IMR-90 (cell line): ENCODE measurements at places on chromosomes 7 and 10. TPM values are rescaled to one million over a fixed set of nuclear protein-coding genes. Genes with fewer than 3 reads are reported as not detected.

DNA sequence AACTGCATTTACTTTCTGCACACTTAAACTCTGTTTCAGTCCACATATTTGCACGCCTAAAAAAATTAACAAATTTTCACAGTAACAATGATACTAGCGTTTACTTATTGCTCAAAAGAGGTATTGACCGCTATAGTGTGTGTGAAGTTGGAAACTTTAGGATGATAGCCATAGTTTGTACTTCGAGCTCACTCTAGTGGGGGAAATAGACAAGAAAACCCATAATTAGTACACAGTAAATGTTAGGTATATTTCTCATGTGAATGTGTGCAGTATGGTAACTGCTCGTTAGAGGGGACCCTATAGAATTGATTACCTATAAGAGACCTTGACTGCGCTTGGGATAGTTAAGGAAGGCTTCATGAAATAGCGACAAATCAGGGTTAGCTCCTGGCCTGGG, 238.4 kb downstream of the AUTS2 start:
- H3K36me3 ChIP-seq, result no peaks in the 10 kb centered on the region
- DNase-seq, result no peak
- H3K4me1 ChIP-seq, result no peaks in the 10 kb centered on the region
- H3K27me3 ChIP-seq, result no peaks in the 10 kb centered on the region

DNA sequence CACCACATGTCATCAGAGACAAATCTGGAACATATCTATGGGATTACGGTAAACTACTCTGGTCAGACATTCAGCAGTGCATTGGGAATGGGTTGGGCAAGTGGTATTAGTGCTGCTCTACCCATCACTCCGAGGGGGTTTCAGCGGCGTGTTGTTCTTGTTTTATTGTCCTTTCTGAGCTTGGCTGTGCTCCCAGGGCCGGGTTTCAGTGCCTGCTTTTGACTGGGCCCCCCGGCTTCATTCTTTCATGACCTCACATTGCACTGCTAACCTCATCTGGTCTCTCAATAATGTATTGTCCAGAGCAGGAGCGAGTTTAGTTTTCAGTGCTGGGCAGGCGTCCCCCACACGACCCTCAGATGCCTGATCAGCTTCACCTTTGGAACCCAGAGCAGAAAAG, 364.6 kb downstream of the PAXIP1 start:
- H3K4me3 ChIP-seq, result no peak overlapping the region
- H3K36me3 ChIP-seq, result no peaks in the 10 kb centered on the region
- no peak for DNase-seq
- no peaks in the 10 kb centered on the region for H3K27me3 ChIP-seq
- no peak overlapping the region for H3K27ac ChIP-seq

- H3K27ac ChIP-seq, result no peak overlapping the region
- H3K4me3 ChIP-seq, result no peak overlapping the region
- no peaks in the 10 kb centered on the region for H3K4me1 ChIP-seq
- H3K27me3 ChIP-seq, result no peaks in the 10 kb centered on the region
- no peaks in the 10 kb centered on the region for H3K36me3 ChIP-seq
- peak; percentile 78 for DNase-seq
These were observed 87.8 kb downstream of the BTRC start for GRCh38 chr10:101441541-101442455.

DNA sequence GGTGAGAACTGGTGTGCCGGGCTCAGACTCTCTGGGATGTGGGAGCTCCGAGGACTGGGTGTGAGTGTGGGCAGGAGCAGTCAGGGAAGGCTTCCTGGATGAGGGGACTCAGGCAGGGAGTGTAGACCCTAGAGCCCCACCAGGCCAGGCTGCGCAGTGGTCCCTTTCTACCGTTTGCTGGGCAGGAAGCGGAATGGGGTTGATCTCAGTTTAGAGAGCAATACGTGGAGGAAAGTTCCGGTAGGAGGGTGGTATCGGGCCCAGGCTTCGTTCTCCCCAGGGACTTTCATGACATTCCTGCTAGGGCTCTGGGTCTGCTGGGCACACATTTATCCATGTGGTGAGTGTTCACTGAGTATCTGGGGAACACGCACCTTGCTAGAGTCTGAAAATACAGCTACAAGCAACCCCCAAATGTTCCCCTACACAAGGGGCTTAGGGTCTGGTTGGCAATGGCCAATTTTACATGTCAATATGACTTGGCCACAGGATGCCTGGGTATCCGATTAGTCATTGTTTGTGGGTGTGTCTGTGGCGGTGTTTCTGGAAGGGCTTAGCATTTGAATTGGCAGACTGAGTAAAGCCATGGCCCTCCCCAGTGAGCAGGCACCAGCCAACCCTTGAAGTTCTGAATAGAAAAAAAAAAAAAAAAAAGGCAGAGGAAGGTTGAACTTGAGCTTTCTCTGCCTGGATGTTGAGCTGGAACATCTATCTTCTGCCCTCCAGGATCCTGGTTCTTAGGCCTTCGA, 20.8 kb downstream of the GHRHR start:
- DNase-seq, result no peak
- no peaks in the 10 kb centered on the region for H3K4me1 ChIP-seq
- H3K36me3 ChIP-seq, result no peaks in the 10 kb centered on the region
- H3K4me3 ChIP-seq, result no peak overlapping the region

UBE2H gene
- total RNA-seq, result 34.6 and 39.2 TPM in 2 replicates

GRCh38 chr10:14385596-14386593, 55.2 kb upstream of the FRMD4A start:
- DNase-seq, result peak; percentile 96
- no peak overlapping the region for H3K4me3 ChIP-seq
- H3K27me3 ChIP-seq, result no peaks in the 10 kb centered on the region
- H3K4me1 ChIP-seq, result peaks cover 14% of the 10 kb centered on the region; the same call in 1 of the 2 replicates

GRCh38 chr7:66558660-66559465, 69.8 kb upstream of the KCTD7 start:
- no peak for DNase-seq
- no peak overlapping the region for H3K4me3 ChIP-seq
- H3K27ac ChIP-seq, result no peak overlapping the region
- H3K27me3 ChIP-seq, result no peaks in the 10 kb centered on the region

- no peaks in the 10 kb centered on the region for H3K27me3 ChIP-seq
- H3K27ac ChIP-seq, result peak overlapping the region; percentile 10; the same call in 1 of the 2 replicates
- no peaks in the 10 kb centered on the region for H3K36me3 ChIP-seq
- H3K4me1 ChIP-seq, result peaks cover 6% of the 10 kb centered on the region
These were observed 68.1 kb upstream of the CDK6 start for GRCh38 chr7:92904244-92905131.

VSIR gene
- 5.0 and 5.3 TPM in 2 replicates for total RNA-seq

GRCh38 chr10:92729886-92730285, 40.1 kb downstream of the HHEX start:
- no peaks in the 10 kb centered on the region; the same call in 1 of the 2 replicates for H3K4me1 ChIP-seq
- DNase-seq, result no peak
- H3K27ac ChIP-seq, result no peak overlapping the region
- H3K27me3 ChIP-seq, result no peaks in the 10 kb centered on the region; the same call in 1 of the 2 replicates

GRCh38 chr10:106540645-106541044, 623.9 kb downstream of the SORCS1 start:
- peak; percentile 13 for DNase-seq
- no peaks in the 10 kb centered on the region for H3K36me3 ChIP-seq
- no peaks in the 10 kb centered on the region for H3K4me1 ChIP-seq
- H3K27me3 ChIP-seq, result no peaks in the 10 kb centered on the region

GRCh38 chr7:7521259-7521658, 14.4 kb downstream of the COL28A1 start:
- H3K4me3 ChIP-seq, result no peak overlapping the region
- H3K27me3 ChIP-seq, result no peaks in the 10 kb centered on the region
- no peak for DNase-seq
- no peaks in the 10 kb centered on the region for H3K36me3 ChIP-seq
- no peak overlapping the region for H3K27ac ChIP-seq
- peaks cover 2% of the 10 kb centered on the region; the same call in 1 of the 2 replicates for H3K4me1 ChIP-seq

DNA sequence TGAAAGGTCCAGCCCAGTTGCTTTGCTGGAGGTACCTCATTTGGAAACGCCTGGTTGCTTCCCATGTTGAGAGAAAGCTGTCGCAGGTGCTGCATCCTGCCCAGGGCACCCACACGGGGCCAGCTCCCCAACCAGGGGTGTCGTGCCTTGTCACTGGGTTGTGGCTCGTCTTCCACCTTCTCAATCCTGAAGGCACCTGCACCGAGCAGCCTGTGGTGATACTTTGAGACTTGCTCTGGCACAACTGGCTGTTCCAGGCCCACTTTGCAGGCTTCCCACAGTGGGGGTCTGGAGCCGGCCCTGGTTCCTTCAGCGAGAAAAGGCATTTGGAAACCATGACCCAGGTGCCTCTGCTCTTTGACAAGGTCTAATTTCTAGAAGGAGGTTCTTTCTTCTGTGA, 197.3 kb upstream of the PPP2R2D start:
- H3K4me1 ChIP-seq, result no peaks in the 10 kb centered on the region
- H3K36me3 ChIP-seq, result no peaks in the 10 kb centered on the region
- no peak overlapping the region for H3K27ac ChIP-seq

- H3K27me3 ChIP-seq, result no peaks in the 10 kb centered on the region
- no peak overlapping the region for H3K4me3 ChIP-seq
- H3K27ac ChIP-seq, result no peak overlapping the region
- peaks cover 4% of the 10 kb centered on the region; the same call in 1 of the 2 replicates for H3K4me1 ChIP-seq
- no peak for DNase-seq
These were observed 974.6 kb upstream of the CELF2 start for GRCh38 chr10:10043083-10043482.

ZNF3 gene
- total RNA-seq, result 30.8 and 33.1 TPM in 2 replicates

- H3K27me3 ChIP-seq, result no peaks in the 10 kb centered on the region
- H3K27ac ChIP-seq, result no peak overlapping the region
- H3K36me3 ChIP-seq, result no peaks in the 10 kb centered on the region
- no peaks in the 10 kb centered on the region for H3K4me1 ChIP-seq
- DNase-seq, result peak; percentile 36
These were observed 115.5 kb downstream of the FOXP2 start for GRCh38 chr7:114530057-114530611.

- H3K4me3 ChIP-seq, result no peak overlapping the region
- H3K27ac ChIP-seq, result no peak overlapping the region
- no peaks in the 10 kb centered on the region; the same call in 1 of the 2 replicates for H3K4me1 ChIP-seq
These were observed 3.5 kb downstream of the TMEM273 start for GRCh38 chr10:49184642-49185111.

- no peaks in the 10 kb centered on the region for H3K4me1 ChIP-seq
- DNase-seq, result no peak
- no peaks in the 10 kb centered on the region for H3K36me3 ChIP-seq
- no peak overlapping the region for H3K27ac ChIP-seq
- H3K27me3 ChIP-seq, result peaks cover 7% of the 10 kb centered on the region
These were observed 26.8 kb upstream of the EGR2 start for GRCh38 chr10:62842983-62843382.

AMZ1 gene
- 0.54 and 0.83 TPM in 2 replicates for total RNA-seq

DNA sequence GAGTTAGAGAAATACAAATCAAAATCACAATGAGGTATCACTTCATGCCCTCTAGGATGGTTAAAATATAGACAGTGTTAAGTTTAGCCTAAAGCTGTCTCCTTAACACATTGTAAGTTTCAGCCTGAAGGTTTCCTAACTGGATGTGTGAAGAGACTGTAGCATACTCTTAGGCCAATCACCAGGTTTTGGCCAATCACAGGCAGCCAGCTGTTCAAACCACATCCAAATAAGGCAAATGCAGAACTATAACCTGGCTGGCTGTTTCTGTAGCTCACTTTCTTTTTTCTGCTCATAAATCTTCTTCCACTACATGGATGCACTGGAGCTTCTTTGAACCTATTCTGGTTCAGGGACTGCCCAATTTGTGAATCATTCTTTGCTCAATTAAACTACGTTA, 19.7 kb downstream of the ESYT2 start:
- H3K27ac ChIP-seq, result no peak overlapping the region
- H3K36me3 ChIP-seq, result peaks cover under 1% of the 10 kb centered on the region; the same call in 1 of the 2 replicates
- H3K4me3 ChIP-seq, result no peak overlapping the region

- no peak overlapping the region for H3K27ac ChIP-seq
- no peak overlapping the region for H3K4me3 ChIP-seq
- DNase-seq, result no peak
- peaks cover 4% of the 10 kb centered on the region for H3K4me1 ChIP-seq
- no peaks in the 10 kb centered on the region for H3K27me3 ChIP-seq
These were observed 60.8 kb downstream of the PHTF2 start for GRCh38 chr7:77859343-77859742.

MBLAC1 gene
- total RNA-seq, result 0.56 and 0.72 TPM in 2 replicates

GRCh38 chr7:96135241-96135640, 186.7 kb downstream of the SLC25A13 start:
- H3K4me1 ChIP-seq, result no peaks in the 10 kb centered on the region
- 0 out of 2 replicates have a peak, but pooled peaks cover 1% of the 10 kb centered on the region for H3K36me3 ChIP-seq
- DNase-seq, result no peak
- no peaks in the 10 kb centered on the region for H3K27me3 ChIP-seq

CALN1 gene
- total RNA-seq, result not detected in 2 replicates

DNA sequence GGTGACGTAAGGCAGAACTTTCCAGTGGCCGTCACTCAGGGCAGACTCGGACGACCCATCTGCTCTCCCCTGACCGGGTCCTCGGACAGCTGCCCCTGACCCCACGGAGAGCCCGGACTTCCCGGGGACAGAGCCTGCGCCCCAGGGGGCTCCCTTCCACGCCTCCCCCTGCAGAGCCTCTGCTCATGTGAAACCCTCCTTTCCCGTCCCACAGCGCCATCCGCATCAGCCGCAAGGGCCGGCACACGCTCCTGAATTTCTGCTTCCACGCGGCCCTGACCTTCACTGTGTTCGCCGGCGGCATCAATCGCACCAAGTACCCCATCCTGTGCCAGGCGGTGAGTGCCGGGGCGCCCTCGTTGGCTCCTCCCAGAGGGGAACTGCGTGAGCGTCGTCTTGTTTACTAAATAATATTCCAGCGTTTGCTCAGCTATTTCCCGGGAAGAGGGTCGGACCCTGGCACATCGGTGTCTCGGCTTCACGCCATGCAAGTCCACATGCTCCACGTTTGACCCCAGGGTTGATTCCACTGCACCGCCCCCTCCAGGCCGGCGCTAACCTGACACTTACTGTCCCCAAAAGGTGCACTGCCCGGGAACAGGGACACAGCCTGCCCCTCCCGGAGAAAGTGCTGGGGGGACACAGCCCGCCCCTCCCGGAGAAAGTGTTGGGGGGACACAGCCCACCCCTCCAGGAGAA, 10.9 kb downstream of the ADGRA1 start:
- no peaks in the 10 kb centered on the region for H3K4me1 ChIP-seq
- no peak overlapping the region for H3K4me3 ChIP-seq
- H3K27me3 ChIP-seq, result peaks cover 16% of the 10 kb centered on the region; the same call in 1 of the 2 replicates
- no peaks in the 10 kb centered on the region for H3K36me3 ChIP-seq
- DNase-seq, result no peak

PBLD gene
- total RNA-seq, result 5.0 and 5.7 TPM in 2 replicates

DNA sequence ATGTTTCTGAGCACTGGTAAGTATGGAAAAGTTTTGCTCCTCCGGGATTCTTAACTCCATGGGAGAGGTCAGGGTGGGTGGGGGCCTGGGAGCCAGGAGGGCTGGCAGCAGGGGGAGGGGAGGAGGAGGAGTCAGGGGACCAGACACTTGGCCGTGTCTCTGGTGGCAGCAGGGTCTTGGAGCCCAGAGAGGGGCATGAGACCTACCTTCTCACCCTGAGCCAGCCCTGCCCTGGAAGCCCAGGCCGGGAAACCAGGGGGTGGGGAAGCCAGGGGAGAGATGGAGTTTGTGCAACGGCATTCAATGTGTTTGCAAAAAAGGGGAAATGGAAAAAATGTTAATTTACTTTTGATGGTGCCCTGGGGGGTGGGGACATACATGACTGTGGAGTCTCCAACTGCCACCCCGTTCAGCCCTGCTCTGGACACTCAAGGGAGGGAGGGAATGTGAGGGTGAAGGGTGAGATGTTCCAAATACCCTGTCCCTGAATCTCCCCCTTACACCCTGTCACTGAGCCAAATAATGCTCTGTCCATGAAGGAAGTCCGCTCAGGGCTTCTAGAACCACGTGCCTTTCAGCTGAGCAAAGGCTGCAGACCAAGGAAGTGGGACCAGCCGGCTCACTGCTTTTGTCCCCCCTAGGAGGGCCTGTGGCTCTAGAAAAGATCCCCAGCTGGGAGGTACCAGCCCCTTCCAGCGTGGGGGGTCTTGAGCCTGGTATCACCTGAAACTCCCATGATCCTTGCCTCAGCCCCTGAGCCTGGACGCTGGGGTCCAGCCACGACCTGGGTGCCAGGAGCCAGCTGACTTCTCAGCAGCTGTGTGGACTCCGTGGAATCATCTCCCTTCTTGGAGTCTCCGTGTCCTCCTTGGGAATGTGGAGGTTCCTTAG, 48.3 kb downstream of the TMEM270 start:
- H3K27me3 ChIP-seq, result no peaks in the 10 kb centered on the region
- no peaks in the 10 kb centered on the region for H3K36me3 ChIP-seq
- DNase-seq, result no peak
- no peak overlapping the region for H3K27ac ChIP-seq
